ENCODE measurements at places on chromosomes 12 and 14. TPM values are rescaled to one million over a fixed set of nuclear protein-coding genes. Genes with fewer than 3 reads are reported as not detected.

- DNase-seq: no peak
Measured at GRCh38 chr12:74959657-74960056, 250.0 kb downstream of the KCNC2 start.

GRCh38 chr12:79827484-79827883 is 107.4 kb downstream of the PPP1R12A start:
- no peak for DNase-seq

GRCh38 chr12:94705676-94706075 is 55.3 kb upstream of the TMCC3 start:
- DNase-seq: no peak

DNA sequence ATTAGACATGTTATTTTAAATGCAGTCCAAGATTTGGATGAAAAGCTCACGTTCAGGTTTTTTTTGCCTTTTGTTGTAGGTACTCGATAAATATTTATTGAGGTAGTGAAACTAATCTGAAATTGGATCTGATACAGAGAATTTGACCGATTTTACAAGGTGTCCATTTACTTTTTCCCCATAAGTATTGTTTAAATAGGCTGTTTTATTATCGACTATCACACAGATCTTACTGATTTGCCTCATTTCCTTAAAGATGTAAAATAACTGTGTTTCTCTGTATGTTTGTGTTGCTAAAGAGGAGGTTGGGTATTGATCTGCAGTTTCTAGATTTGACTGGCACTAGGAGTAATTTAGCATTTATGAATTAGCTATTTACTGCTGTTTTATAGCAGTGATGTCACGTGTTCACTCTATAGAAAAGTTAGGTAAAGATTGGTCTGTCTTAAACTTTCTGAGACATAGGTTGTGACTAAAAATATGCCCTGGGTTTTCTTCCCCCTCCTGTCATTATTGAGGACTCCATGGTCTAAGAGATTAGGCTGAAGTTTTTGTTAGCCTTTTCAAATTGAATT is 3.5 kb downstream of the RAP1B start:
- DNase-seq: no peak

DNA sequence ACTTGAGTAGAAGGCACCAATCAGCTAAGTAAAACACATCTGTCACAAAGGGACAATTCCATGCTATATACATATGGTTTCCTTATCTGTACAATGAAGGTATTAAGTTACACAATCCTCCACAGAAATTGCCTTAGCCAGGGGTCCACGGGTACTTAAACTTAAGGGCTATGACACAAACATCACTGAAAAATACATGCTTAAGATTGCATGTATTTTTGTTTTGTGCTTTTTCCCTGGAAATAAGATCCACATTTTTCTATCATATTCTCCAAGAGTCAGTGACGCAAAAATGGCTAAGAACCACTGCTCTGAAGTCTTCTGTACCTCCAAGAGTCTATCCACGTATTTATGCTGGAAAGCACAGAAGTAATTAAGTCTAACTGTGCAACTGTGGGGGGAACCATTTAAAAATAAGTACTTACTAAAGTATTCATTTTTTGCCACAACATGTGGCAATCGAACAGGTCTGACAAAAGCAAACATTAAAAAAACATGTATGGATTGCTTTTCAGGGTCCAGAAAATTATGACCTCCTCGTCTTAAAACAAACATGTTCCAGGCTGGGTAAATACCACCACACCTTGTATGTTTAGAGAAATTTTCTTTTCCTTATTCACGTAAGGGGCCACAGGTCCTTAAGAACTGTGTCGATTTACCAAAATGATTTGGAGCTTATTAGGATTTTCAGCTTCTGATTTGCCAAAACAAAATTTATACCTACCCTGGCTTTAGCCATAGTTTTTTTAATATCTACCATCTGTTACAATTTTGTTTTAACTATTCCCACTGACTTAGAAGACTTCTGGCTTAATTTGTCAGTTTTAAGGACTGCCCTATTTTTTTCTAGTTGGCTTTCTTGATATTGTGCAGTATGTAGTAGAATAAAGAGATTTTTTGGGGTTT is 2.8 kb downstream of the SLC38A2 start:
- no peak for DNase-seq

GRCh38 chr14:99971087-99971940 is 93.9 kb upstream of the EVL start:
- peak; percentile 76 for DNase-seq

- DNase-seq: no peak
Measured at GRCh38 chr14:56268673-56269072, 150.5 kb downstream of the PELI2 start.

- no peak for DNase-seq
Measured at GRCh38 chr14:80664576-80664975, 277.0 kb downstream of the CEP128 start.

- peak; percentile 21 for DNase-seq
Measured at GRCh38 chr12:68479261-68479895, 131.3 kb upstream of the RAP1B start.

GRCh38 chr14:105842105-105842504 is 315.7 kb downstream of the TMEM121 start:
- DNase-seq: no peak

- no peak for DNase-seq
Measured at GRCh38 chr14:23638414-23639047, 2.4 kb downstream of the DHRS2 start.

DNA sequence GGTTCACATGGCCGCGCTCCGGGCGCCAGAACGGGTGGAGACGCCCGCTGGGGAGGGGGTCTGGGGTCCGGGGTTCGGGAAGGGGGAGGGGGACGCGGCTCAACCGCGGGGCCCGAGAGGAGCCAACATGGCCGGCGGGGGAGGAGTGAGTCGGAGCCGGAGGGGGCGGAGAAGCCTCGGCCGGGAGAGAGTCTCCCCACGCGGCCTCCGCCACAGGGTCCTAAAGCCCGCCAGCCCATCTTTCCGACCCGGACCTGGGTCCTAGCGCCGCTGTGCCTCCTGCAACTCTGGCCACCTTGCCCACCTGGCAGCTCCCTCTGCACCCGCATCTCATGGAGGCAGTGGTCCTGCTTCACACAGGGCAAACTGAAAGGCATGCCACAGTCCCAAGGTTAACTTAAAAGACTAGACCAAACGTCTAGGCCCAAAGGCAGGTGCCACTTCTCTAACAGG is at the start of gene BAZ2A:
BAZ2A (minus strand) TSS at position 147 of the 453 bp plus-strand sequence. CDS start 12,796 bp downstream, outside the sequence.
- peak; percentile 90 for DNase-seq

GRCh38 chr12:120278137-120279069 is 12.9 kb upstream of the PXN start:
- no peak for DNase-seq

GRCh38 chr12:40263616-40264409 is 39.0 kb downstream of the LRRK2 start:
- DNase-seq: no peak

GRCh38 chr12:130441771-130442760 is 104.4 kb downstream of the PIWIL1 start:
- no peak for DNase-seq

DNA sequence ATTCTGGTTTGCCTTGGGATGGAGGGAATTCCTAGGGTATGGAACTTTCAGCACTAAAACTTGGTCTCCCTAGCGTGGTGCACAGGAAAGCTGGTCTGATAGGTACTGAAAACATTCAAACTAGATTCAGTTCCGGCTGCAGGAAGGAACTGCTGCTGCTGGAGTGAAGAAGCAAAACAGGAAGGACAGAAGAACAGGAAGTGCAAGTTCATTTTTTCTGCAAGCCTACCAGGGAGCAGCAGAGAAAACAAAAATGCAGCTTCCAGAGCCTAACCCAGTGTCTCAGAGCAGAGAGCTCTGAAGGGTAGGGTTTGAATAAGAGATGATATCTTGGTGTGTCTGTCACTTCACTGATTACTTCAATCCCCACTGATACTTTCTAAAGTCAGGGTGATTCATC is 165.2 kb downstream of the VRK1 start:
- no peak for DNase-seq

DNA sequence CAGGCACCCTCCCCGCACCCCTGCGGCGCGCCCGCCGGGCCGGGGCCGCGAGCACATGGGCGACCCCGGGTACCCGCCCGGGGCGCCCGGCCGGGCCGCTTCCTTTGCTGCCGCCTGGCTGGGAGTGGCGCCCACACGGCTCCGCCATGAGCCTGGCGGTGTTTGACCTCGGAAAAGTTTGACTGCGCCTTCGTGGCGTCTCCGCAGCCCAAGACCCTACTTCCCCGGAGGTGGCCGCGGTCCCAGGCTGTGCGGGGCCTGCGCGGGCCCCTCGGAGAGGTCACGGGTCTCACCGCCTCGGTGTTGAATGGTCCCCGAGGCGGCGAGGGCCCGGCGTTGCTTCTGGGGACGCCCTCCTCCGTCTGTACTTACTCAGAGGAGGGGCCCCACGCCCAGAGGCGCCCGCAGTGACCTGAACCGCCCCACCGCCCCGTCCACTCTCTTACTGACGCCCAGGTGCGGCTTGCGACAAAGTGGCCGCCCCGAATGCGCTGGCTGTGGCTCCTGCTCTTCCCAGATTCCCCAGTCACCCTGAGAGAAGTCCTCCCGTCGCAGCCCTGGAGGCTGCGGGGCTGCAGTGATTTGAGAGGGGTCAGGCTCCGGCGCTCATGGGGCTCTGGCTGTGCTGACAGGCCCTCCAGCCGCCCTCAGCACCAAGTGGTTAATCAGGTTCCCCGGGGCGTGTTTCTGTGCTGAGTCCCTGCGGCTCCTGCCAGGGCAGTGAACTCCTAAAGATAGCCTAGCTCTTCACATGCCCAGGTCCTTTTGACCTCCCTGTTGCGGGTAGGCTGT is 5.8 kb downstream of the KMT5A start:
- DNase-seq: peak; percentile 28

DNA sequence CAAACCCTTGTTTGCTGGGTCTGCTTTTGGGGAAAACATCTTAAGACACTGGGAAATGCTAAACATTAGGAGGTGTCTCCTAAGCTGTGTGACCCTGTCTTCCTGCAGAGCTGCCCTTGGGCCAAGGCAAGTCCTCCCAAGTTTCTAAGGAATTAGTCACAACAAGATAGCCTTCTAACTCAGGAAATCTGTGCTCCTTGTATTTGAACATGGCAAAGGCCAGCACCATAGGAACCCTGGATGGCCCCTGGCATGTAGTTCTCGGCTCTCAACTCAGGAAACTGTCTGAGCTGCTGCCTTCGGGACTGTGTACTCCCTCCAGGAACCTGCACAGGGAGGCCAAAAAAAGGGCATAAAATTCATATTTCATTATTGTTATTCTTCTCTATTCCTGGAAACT is 37.6 kb upstream of the LTBP2 start:
- no peak for DNase-seq

DNA sequence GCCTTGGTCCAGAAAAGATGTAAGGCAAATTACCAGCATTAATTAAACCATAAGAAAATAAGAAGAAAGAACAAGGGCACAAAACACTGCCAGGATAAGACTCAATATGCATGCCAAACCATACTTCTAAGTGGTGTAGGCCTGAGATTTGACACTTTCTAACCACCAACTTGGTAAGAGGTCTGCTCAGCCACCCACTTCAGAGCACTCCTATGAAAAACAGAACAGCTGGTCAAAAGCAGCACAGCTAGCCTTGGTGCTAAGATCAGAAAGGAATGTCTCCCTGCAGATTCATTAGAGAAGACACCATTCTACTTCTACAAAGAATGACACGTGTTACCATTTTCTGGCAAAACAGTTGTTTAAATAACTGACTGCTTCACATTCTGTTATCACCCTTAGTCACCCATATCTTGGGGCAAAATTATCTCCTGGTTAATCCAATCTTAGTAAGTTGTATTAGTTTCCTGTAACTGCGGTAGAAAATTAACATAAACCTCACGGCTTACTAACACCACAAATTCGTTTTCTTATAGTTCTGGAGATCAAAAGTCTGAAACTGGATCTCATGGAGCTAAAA is 13.2 kb downstream of the RPS6KA5 start:
- DNase-seq: no peak

DNA sequence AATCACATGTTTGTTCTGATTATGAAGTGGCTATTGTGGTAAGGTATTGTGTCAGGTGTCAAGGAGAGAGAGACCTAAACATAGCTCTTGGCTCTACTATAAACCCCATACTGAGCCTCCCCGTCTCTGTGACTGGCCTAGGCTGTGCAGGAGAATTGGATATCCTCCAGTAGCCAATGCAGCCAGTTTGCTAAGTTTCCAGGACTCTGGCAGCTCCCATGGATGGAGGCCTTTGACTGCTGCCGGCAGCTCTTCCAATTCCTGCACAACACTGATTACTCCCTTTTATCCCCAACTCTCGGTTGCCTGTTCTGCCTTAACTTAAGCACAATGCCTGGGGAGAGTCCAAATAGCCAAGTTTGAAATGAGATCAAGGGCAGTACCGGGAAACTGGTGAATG is 59.3 kb downstream of the ABCC9 start:
- no peak for DNase-seq

GRCh38 chr14:30991408-30991807 is 34.0 kb upstream of the AP4S1 start:
- DNase-seq: no peak

DNA sequence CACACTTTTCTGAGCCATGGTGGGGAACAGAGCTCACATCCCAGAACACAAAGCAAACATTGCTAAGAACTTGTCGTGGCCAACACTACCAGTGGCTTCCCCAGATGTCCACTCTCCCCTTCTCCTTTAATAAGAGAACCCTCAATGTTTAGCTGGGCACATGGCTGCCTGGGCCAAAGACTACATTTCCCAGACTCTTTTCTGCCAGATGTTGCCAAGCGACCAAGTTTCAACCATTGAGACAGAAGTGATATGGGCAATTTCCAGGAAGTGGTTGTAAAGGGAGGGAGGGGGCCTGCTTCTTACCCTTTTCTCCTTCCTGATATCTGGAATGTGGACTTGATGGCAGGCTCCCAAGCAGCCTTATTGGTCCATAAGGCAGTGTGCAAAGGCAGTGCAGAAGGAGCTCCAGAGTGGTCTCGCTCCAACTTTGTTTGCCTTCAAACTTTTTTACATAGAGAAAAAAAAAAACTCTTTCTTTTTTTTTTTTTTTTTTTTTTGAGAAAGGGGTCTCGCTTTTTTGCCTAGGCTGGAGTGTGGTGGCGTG is 24.9 kb upstream of the JDP2 start:
- no peak for DNase-seq

GRCh38 chr12:90366286-90366685 is 588.7 kb downstream of the CCER1 start:
- no peak for DNase-seq

DNA sequence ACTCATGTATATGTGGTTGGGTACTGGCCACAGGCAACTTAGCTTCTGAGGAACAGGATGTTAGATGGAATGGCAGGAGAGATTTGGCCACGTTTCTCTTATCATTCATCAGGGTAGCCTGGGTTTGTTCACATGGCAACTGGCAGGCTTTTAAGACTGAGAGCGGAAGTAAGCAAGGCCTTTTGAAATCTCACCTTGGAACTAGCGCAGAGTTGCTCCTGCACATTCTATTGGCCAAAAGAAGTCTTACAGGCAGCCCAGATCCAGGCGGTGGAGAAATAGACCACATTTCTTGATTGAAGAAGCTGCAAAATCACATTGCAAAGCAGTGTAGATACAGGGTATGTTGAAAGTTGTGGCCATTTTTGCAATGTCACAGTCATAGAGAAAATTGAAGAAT is 3.7 kb downstream of the CLEC4A start:
- no peak for DNase-seq

GRCh38 chr12:16323638-16324037 is 23.8 kb upstream of the MGST1 start:
- no peak for DNase-seq

The MYH6 gene
- not detected for total RNA-seq

The BEGAIN gene
- 4.5 TPM for total RNA-seq

The CDK17 gene
- 25.4 TPM for total RNA-seq

The RNASE7 gene
- total RNA-seq: 22.1 TPM

The KRT86 gene
- total RNA-seq: 1.1 TPM

The OTX2 gene
- not detected for total RNA-seq

The MYRFL gene
- total RNA-seq: 0.95 TPM

The ENDOU gene
- not detected for total RNA-seq

The CLEC6A gene
- not detected for total RNA-seq

The OR11H6 gene
- not detected for total RNA-seq
